NCI-H226 (cell line): ENCODE measurements at places on chromosomes 2 and 18.

DNA sequence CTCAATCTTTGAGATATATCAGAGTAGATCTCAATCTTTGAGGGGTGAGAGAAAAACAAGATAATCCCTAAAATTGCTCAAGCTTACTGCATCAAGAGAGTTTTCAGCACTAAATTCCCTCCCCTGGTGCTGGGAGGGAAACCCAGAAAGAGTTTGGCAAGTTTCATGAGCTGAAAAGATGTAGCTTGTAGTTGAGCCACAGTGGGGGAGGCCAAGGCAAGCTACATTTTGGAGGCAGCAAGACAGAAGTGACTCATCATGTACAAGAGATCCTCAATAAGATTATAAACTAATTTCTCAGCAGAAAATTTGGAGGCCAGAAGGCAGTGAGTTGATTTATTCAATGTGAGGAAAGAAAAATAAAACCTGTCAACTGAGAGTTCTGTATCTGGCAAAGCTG is 308.2 kb downstream of the PIEZO2 start:
- DNase-seq = peak; percentile 58

- no peak for DNase-seq
Measured at GRCh38 chr18:13256444-13257305, 38.1 kb downstream of the LDLRAD4 start.

DNA sequence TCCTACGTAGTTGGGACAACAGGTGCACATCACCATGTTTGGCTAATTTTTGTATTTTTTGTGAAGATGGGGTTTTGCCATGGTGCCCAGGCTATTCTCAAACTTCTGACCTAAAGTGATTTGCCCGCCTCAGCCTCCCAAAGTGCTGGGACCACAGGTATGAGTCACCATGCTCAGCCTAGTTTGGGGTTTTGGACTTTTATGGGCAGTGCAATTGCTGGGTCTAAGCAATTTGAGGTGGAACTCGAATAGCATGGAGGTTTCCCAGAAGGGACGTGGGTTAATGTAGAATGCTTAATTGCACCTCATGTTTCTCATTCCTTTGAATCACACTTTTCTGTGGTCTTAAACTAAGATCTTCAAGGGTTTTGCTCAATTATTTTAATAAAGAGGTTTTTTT is 102.3 kb upstream of the EPHA4 start:
- DNase-seq = no peak

DNA sequence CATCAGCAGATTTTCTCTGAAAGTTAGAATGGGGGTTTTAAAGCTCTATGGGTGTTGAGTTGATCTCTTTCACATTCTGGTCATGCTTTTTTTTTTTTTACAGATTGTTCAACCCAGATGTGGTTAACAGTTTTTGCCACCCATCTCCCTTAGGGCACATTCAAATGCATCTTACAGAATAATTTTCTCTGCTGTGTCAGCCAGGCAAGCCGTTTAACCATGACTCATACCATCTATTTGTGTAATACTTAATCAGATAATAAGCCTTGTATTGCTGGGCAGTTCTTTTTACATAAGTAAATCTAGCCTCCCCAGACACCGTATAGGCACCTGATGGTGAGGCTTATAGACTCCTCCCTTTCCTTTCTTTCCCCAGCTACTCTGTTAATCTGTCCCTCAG is 62.0 kb downstream of the TGIF1 start:
- DNase-seq = peak; percentile 86

- no peak for DNase-seq
Measured at GRCh38 chr2:15050483-15050882, 418.0 kb downstream of the LRATD1 start.

DNA sequence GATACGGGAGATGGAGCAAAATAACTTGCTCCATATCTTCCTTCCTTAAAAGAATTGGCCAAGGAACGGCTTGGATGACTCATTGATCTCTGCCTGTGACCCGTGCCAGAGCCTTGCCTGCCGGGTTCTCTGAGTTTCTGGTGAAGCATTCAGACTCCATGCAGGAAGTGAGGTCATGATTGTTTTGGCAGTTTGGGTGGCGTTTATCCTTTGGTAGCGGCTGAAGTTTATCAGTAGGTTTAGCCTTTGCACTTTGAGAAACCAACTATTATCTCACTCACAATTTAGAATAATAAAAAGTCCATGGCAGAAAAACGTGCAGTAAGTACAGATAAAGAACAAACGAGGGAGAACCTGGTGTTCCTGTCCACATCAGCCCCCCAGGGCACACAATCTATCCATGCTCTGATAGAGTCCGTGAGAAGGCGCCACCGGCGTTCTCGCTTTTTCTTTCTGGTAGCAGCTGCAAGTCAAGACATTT is 15.0 kb upstream of the CTAGE1 start:
- peak; percentile 98 for DNase-seq

GRCh38 chr2:51960281-51960680 is 928.3 kb upstream of the NRXN1 start:
- DNase-seq = no peak

GRCh38 chr18:50806208-50806616 is 13.6 kb downstream of the MRO start:
- DNase-seq = no peak

- DNase-seq = no peak
Measured at GRCh38 chr2:149015501-149015900, 23.0 kb upstream of the LYPD6B start.

- DNase-seq = no peak
Measured at GRCh38 chr2:70930371-70931329, 5.0 kb upstream of the ATP6V1B1 start.
